NCI-H526 treated with DMSO at 0.1 percent for 48 hours (cell line): ENCODE measurements at places on chromosomes 3 and 15.

GRCh38 chr15:34721802-34722438, 32.9 kb downstream of the GJD2 start:
- no peak for DNase-seq

DNA sequence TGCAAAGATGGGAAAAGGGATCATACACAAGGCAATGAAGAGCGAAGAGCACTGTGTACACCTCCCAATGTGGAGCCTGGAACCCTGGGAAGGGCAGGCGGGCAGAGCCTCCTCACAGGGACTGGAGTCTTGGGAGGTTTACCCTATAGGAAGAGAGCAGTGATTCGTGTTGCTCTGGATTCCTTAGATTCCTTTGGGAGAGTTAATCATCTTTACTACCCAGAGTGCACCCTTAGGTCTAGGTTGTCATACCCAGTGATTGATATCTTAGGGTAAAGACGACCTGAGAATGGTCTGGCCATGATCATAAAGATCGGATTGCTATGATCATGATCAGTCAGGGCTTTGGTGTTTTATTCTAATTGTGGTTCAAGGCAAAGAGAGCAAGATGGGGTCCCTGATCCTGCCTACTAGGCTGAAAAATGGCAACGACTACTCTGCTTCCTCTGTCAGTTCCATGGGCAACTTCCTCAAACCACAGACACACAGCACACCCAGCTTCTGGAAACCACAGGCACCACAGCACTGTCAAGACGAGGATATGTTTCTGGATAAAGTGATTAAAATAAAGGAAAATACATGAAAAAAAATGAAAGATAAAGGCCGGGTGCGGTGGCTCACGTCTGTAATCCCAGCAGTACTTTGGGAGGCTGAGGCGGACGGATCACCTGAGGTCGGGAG, 20.4 kb upstream of the MAP6D1 start:
- DNase-seq: no peak

DNA sequence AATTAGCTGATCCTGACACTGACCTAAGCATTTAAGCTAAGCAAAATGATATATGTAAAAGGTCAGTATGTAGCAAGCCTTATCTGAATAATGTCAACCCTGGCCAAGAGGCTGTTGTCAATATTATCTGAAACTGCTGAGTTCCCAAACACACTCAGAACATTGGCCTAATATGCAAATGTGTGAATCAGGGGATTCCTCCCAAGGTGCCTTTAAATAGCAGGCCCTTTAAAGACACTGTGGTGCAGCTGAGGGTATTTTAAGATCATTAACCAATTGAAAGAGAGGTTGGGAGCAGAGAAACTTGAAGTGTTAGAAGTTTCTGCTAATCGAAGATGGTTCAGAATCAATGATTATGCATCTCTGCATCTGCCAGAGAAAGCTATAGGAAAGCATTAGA, 207.0 kb downstream of the NTRK3 start:
- DNase-seq: no peak

DNA sequence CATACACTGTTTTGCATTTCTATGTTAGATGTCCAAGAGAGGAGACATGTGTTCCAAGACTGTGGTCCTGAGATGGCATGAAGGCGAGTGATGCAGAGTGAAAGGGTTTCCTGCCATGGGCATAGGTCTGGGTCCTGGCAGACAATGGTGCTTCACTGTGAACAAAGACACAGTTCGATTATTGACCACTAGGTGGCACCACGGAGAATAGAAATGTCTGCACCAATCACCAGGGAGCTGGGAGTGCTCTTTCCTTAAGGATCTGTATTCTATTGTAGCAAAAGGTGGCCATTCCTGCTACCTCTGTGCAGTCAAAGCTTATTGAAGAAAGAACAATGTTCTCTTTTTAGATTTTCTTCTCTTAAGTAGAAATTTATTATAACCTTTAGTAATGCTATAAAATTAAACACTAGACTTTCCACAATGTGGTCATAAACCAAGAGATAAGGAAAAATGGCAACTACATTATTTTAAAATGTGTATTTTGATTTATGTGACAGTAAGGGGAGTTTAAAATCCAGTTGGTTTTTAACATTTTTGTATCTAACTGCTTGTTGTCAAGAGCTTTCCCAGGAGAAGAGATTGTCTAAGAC, 88.7 kb downstream of the GABRG3 start:
- peak; percentile 52 for DNase-seq

DNA sequence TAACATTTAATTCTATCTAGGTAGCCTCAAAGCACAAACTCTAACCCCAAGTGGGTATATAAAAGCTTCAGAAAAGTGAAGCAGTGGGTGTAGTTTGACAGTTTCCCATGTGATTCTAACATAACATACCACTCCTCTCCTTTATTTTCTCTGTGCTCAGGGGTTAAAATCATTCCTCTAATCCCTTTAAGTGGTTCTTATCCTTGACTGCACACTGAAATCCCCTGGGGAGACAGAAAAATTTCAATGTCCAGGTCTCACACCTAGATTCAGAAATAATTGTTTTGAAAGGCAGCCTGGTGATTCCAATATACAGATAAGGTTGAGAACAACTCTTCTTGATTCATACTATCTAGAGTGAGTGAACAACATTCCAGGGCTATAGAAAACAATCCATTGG, 986.4 kb downstream of the ROBO1 start:
- no peak for DNase-seq

- DNase-seq: peak; percentile 72
These were observed 6.3 kb upstream of the SCN5A start for GRCh38 chr3:38655708-38656300.
